ENCODE measurements at places on chromosomes 5 and 9.

- no peak for DNase-seq
These were observed 403.0 kb downstream of the HINT1 start for GRCh38 chr5:130762031-130762430.

DNA sequence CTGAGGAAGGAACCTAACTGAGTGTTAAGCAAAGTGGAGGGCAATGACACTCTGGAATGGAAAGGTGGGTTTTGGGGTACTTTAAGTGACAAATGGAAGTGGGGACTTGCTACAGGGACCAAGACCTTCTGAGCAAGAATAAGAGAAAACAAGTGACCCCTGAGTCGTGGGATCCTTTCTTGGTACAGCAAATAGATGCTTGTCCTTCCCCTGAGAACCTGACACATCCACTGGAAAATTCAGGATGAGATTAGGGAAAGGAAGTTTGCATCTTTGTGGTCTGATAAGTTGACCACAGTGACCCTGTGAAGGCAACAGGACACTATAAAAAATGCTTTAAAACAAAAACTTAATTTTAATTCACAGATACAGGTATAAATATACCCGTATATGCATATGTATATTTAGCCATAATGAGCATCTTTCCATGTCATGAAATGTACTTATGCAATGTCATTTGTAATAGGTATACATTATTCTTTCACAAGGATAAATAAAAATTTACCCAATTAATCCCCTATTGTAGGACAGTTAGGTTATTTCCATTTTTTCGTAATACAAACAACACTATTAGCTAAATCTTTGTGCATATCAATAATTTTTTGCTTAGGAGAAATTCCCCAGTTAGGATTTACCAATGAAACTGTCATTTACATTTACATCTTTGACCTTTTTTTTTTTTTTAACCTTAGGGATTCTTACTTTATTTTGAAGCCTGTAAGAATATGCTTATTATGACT, 2.0 kb upstream of the IRF1 start:
- DNase-seq: no peak

DNA sequence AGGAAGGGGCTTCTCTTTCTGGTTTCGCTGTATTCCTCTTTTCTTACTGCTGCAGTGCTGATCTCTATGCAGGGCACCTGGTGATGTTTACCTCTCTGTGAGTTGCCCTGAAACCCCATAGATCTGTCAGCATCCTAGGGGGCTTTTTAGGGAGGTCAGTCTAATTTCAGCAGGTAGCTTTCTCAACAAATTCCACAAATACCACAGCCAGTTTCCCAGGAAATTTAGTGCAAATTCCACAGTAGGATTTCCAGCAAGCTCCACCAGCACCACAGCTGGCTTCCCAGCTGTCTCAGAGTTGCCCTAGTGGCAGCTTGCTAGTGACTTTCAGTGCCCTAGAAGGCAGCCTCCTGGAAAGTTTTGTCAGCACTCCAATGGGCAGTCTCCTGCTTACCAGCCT, 379.1 kb upstream of the SMC2 start:
- DNase-seq: no peak

- DNase-seq: no peak
These were observed 49.3 kb downstream of the DNAJC21 start for GRCh38 chr5:34978681-34979080.

DNA sequence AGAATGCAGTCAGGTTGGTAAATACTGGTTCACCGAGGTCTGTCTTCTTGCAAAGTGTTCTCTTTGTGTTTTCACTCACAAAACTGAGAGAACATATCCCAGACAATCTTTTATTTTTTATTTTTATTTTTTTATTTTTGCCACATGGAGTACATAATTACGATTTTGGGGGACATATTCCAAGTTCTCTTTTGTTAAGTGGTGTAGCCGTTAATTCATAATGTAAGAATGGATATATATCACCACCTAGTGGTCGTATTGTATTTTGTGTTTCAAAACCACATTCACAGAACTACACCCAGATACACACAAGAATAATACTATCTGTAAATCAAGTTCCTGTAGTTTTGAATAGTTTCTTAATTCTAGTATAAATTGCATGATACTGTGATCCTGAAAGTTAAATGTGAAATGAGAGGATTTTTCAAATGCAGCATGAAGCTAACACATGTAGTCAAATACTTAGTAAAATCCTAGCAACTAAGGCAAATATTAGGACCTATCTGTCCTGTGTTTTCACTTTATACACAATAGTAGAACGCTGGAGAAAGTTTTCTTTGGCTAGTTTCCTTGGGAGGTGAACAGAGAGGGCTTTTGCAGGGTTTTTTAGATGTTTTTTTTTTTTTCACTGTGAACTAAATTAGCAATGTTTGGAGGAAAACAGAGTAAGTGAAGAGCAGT, 92.7 kb downstream of the VCAN start:
- no peak for DNase-seq

GRCh38 chr9:136622538-136622948, 40.2 kb upstream of the EGFL7 start:
- DNase-seq: no peak

DNA sequence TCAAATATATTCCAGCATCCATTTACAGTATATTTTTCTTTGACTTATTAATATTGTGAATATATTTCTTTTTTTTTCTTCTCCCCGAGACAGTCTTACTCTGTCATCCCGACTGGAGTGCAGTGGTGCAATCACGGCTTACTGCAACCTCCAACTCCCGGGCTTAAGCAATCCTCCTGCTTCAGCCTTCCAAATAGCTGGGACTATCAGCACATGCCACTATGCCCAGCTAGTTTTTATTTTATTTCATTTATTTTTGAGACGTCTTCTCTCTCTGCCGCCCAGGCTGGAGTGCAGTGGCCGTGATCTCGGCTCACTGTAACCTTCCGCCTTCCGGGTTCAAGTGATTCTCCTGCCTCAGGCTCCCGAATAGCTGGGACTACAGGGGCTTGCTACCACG, 7.4 kb upstream of the GLIPR2 start:
- no peak for DNase-seq

- no peak for DNase-seq
These were observed 31.4 kb downstream of the ACTBL2 start for GRCh38 chr5:57450991-57451876.

DNA sequence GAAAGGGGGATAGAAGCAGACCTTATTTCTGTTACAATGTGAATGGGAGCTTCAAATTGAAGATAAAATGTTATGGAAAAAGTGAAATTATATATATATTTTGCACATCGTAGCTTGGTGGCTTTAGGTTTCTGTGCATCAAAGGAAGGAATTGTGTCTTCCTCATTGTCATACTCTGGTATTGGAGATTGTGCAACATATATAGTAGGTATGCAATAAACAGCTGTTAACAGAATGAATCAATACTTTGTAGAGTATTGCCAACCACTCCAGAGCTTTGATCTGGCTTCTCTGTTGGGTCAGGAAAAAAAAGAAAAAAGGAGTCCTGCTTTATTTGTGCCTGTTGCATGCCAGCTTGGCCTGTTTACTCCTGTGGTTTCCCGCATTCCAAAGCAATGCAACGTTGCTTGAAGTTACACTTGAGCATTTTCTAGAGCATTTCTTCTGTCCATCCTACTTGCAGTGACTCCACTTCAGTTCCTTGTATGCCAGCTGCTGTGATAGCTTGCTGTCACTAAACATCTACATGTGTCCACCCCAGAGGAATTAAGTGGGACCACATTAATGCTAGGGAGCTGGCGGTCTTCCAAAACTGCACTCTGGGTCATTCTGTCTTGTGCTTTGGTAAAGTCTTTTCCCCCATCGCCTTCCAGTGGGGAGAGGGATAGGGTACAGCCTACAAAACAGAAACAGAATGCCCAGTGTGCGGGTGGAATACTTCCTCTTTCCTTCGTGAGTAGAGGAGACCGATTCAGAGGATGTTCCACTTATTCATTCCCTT, 62.0 kb upstream of the MEF2C start:
- DNase-seq: no peak

- DNase-seq: no peak
These were observed 77.6 kb upstream of the SAP30L start for GRCh38 chr5:154368041-154368800.

- DNase-seq: no peak
These were observed 82.1 kb downstream of the SLIT3 start for GRCh38 chr5:169218861-169219260.

GRCh38 chr5:169702693-169703481, 65.8 kb downstream of the DOCK2 start:
- no peak for DNase-seq

DNA sequence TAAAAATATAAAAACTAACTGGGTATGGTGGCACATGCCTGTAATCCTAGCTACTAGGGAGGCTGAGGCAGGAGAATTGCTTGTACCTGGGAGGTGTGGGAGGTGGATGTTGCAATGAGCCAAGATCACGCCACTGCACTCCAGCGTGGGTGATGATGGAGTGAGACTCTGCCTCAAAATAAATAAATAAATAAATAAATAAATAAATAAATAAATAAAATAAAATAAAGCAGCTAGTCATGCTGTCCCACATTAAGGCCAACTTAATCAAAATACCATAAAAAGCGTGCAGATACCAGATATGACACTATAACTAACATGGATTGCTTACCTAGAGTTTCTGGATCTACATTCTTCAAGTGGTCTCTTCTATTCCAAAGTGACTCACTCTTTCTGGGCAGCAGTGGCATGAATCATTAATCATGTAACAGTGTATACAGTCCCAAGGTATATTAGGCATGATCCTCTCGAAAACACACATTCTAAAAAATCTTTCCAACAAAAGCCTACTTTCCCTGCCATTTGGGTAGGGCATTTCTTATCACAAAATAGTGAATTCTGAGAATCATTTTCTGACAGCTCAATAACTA, 187.1 kb downstream of the ELAVL2 start:
- no peak for DNase-seq

Measured in activated gamma-delta T cell (primary cell).